NCI-H1092 (cell line): ENCODE measurements at places on chromosomes 4 and X.

DNA sequence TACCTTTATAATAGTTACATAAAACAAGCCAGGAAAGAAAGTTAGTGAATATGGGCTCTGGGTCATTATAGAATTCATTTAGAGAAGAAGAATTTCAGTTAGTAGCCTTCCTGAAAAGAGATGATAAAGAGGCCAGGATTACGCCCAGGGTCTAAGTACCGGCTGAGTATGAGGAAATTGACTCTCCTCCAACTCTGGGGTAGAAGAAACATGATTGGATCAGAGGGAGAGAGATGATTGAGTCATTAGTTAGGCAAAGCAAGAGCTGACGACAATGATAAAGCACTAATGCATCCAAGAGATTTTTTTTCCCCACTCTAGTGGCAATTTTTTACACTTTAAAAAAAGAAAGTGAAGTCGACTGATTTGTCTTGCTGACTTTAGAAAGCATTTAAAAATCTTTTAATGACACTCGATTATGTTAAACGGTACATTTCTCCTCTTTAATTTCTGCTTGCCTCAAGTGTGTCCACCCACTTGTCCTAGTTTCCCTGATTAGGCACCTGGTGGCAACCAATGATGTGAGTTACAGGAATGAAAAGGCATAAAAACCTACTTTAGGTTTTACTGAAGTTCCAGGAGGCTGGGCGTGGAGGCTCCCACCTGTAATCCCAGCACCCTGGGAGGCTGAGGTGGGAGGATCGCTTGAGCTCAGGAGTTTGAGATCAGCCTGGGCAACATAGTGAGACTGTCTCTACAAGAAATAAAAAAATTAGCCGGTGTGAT, 37.3 kb upstream of the IGFBP7 start:
- no peak for DNase-seq

DNA sequence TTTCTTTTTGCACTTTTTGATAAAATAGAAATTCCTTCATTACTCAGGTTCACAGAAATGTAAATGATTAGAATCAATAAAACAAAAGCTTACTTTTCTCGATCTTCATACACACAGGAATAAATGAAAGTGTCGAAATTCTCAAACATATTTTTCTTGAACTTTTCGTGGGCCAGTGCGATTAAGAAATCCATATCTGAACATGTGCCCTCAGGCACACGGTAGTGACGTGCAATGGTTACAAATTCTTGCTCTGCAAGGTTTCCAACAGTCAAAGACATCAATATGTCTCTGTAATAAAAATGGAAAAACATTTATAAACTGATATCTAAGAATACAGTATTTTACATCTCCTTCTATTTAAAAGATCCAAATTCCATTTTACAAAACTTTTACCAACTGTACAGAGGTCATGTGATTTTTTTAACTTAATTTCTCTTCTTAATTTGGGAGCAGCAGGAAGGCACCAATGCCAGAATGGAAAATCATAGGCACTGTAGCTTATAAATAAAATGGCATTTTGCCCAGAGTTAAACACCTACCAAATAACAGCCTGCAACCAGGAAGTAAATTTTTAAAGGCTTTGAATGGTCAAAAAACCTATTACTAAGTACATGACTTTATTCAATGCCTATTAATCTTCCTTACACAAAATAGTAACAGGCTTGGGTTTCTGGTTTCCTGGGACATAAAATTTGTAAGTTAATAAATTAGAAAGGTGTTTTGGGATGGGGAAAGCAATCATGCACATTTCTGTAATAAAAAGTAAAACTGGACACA, 165.0 kb downstream of the EFHC2 start:
- no peak for DNase-seq

DNA sequence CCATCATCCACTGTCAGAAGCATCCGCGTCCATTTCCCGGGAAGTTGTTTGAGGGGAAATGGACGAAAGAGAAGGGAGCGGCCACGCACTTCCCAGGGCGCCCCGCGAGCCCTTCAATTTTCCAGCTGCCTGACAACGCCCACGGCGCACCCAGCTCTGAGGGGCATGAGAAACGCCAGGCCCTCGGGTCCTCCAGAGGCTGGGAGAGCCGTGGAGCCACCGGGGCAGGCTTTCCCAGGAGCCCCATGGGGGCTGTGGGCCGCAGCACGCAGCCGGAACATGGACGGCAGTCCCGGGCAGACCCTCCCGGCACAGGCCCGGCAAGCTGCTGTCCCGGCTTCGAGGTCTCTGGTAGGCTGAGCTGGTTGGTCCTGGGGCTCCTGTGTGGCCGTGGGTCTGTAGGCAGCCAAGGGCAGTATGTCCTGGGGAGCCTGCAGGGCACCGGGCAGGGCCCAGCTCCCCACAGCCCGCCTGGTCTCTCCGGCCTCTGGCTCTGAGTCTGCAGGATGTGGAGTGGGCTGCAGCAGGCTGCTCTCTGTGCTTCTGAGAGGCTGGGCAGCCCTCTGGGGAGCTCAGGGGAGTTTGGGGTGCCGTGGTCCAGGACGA, 115.2 kb downstream of the FAM53A start:
- no peak for DNase-seq

- no peak for DNase-seq
Observed at GRCh38 chr4:135120195-135120594, 918.6 kb upstream of the PABPC4L start.

- DNase-seq = peak; percentile 39
Observed at GRCh38 chr4:140149846-140150635, 3.9 kb downstream of the MAML3 start.

- no peak for DNase-seq
Observed at GRCh38 chr4:189202869-189203271, 737.8 kb upstream of the FRG1 start.

- no peak for DNase-seq
Observed at GRCh38 chrX:150308041-150308440, 55.1 kb upstream of the MAMLD1 start.

- peak; percentile 44 for DNase-seq
Observed at GRCh38 chr4:153318696-153319320, 25.7 kb upstream of the MND1 start.

DNA sequence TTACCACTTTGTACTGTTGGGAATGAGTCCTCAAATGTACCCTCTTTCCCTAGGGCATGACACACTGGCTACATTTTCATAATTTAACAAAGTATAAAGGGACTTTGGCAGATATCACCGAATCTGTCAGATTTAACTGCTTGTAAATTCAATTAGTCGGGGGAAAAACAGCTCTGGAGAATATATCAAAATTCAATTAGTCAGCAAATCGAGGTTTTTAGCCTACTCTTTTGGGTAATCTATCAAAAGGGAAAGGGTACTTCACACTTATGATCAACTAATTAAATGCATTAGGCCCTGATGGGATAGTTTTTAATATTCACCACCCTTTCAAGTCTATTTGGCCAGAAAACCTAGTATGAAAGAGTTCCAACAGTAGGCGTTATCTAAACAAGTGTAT, 141.0 kb downstream of the IL1RAPL2 start:
- no peak for DNase-seq

DNA sequence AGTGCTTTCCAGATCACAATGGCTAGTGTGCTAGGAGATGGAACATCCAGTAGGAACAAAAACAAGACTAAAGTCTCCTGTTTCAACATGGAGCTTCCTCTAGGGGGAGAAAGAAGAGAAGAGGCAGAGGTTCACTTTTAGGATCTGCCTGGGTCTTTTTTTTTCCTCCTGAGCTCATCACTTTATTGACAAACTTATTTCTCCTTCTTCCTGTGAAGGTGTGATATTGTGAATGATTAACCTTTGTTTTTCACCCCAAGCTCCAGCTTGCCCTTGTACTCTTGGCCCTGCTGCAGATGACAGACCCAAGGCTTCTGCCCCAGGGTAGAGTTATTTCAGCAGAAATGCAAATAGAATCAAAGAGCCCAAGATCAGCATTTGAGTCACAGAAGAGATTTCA, 13.5 kb downstream of the PAGE4 start:
- no peak for DNase-seq

- no peak for DNase-seq
Observed at GRCh38 chr4:71878376-71878775, 94.5 kb upstream of the GC start.

DNA sequence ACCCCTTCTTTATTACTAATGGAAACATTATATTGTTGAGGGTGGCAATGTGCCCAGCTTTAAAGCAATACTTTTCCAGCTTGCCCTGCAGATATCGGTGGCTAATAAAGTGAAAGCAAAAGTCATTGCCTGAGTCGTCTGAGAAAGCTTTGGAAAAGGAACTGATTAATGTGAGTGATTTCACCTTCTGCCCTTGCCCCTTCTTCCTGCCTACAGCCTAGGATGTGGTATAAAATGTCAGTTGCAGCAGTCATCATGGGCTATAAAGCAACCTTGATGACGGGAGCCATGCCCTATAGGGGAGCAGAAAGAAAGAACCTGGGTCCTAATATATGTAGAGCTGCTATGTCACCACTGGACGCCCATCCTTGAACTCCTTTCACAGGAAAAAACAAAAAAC, 132.4 kb upstream of the USP9X start:
- no peak for DNase-seq

GRCh38 chrX:13000301-13000811, 25.4 kb downstream of the TMSB4X start:
- no peak for DNase-seq

- DNase-seq = no peak
Observed at GRCh38 chr4:170248576-170248975, 158.8 kb upstream of the AADAT start.

DNA sequence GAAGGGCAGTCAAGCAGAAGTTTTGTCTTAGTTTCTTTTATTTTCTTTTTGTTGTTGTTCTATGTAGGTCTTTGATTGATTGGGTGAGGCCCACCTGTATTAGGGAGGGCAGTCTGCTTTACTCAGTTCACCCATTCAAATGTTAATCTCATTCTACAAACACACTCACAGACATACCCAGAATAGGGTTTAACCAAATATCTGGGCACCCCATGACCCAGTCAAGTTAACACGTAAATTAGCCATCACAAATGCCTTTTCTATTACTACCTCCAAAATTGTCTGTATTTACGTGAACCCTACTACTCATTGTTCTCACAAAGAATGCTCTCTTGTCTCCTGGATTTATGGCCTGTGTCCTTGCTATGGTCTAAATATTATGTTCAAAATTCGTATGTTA, 339.7 kb downstream of the ANK2 start:
- DNase-seq = no peak

GRCh38 chr4:21946858-21947257, 1.7 kb downstream of the KCNIP4 start:
- DNase-seq = no peak

- DNase-seq = no peak
Observed at GRCh38 chrX:63747331-63747730, 37.7 kb downstream of the ARHGEF9 start.

- no peak for DNase-seq
Observed at GRCh38 chr4:158250321-158250720, 40.0 kb downstream of the TMEM144 start.

DNA sequence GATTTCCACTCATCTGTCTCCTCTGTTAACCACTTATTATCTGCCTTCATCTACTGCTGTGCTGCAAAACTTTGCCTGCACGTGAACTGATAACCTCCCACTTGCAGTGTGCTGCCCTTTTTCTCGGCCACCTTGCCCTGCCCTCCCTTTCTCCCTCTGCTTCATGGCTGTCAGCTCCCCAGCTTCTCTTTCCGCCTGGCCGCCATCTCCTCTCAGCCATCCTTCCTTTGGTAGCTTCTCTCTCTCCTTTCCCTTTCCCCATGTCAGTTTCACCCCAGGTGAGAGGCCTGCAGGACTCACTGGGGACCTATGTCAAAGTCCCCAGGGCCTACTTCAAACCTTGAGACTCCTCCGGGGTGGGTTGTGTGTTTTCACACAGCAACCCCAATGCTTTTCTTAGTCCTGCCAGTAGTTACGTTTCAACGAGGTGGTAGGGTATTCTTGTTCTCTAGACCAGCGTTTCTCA, 6.6 kb downstream of the MSL3 start:
- DNase-seq = no peak

DNA sequence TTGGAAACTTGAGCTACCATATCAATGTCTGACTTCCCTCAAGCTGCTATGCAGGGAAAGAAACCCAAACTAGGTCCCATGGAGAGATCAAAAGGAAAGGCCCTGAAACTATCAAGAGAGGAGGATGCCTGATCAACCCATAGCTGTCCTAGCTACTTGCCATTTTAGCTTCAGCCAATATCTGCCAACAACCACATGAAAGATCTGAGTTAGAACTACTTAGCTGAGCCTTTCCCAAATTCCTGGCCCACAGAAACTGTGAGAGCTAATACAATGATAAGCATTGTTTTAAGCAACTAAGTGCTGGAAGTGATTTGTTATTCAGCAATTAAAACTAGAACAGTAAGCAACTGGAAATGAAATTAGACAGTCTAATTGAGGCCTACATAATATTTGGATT, 6.3 kb upstream of the ARHGEF38 start:
- DNase-seq = no peak

DNA sequence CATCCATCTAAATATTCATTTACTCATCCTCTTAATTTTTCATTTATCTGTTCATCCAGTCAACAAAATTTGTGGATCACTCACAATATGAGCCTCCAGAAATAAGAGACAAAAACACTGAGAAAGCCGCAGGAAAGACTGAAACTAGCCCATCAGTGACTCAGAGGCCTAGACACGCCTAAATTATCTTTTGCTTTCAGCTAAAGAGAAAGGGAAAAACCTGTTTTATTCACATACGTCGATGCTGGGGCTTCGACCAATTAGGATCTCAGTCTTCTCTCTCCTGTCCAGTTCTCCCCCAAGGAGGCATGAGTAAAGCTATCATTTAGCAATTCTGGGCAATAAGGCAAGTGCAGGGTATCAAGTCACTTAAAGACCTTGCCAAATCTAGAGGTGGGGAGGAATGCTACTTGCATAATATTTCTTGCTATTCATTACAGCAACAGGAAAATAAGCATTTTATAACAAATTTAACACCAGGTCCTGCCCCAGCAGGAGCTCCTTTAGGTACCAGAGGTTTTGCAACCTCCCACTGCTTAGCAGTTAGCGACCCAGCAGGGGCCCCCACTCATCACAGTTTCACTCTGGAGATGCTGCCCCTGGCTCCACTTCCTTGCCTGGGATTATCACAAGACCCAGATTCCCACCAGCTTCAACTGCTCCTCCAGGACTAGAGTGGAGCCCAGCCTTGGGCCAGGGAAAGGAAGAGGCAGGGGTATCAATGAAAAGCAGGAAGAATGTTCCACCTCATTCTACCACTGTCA, 30.1 kb upstream of the TMEM154 start:
- DNase-seq = no peak

DNA sequence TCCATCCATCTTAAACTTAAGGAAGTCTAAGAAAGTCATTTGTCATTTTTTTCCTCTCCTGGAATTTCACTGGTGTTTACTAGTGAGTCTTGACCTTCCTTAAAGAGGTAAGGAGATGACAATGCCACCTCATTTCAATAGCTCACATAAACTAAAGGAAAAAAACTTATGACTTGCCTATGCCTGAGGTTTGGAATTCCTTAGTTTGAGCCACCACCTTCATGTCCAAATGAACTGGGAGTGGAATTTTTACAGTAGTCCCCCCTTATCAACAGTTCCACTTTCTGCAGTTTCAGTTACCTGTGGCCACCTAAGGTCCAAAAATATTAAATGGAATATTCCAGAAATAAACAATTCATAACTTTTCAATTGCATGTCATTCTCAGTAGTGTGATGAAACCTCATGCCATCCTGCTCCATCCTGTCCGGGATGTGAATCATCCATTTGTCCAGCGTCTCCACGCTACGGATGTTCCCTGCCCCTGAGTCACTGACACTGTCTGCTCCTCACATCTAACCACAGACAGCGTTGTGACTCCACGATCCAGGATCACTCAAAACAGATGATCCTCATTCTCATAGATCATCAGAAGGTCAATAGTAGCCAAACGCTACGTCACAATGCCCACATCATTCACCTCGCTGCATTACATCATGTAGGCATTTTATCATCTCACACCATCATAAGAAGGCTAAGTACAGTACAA, 177.4 kb downstream of the SH3KBP1 start:
- no peak for DNase-seq
